ENCODE measurements at places on chromosomes 3 and 15.
A peak's percentile ranks its signal among the peaks of the same experiment; 100 is the strongest.

DNA sequence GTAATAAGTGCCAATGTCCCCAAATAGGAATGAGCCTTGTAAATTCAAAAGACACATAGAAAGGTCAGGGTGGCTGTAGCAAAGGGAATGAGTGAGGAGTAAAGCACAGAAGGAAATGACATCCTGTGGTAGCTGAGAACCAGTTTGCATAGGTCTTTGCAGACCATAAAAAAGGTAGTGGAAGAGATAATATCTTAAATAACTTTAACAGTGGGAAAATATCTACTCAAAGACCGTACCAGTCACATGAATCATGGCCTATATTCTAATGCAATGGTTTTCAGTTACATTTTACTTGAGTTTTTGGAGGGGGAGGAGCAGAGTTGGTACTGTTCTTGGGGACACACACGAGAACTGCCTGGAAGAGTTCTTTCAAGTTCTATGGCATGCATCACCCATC is 297.3 kb upstream of the ADAMTS9 start:
- no peak for DNase-seq

DNA sequence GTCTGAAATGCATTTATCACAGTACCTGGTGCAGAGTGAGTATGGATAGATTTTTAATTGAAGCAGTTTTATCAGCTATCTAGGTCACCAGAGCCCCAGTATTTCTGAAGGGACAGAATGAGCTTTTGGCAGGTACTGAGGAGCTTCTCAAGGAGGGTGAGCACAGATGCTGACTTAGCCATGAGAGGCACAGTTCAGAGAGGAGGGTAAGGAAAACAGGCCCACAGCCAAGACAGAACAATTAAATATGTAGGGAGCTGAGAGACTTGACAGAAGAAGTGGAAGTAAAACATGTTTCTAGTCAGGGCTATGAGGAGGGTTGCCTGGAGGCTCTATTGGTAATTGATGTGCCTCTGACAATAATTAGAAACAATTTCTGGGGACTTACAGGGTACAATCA is 20.1 kb downstream of the ZNF80 start:
- DNase-seq: no peak

DNA sequence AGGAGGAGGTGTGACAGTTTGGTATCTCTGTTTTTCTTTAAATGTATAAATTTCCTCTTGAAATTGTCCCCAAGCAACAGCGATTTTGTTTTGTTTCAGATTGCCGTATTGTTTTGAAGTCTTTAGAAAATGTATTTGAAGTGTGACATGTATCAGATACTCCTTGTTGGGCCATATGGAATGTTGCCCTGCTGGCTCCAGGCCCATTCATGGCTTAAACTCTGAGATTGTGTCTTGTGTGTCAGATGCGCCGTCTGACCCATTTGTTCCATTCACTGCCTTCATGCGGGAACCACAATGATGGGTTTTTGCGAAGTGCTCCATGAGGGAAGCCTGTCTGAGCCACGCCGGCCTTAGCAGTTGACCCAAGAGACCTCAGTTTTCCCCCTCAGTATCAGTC is 75.2 kb upstream of the ADAMTSL3 start:
- DNase-seq: no peak

- DNase-seq: no peak
These were observed 122.0 kb upstream of the ONECUT1 start for GRCh38 chr15:52912172-52912571.

DNA sequence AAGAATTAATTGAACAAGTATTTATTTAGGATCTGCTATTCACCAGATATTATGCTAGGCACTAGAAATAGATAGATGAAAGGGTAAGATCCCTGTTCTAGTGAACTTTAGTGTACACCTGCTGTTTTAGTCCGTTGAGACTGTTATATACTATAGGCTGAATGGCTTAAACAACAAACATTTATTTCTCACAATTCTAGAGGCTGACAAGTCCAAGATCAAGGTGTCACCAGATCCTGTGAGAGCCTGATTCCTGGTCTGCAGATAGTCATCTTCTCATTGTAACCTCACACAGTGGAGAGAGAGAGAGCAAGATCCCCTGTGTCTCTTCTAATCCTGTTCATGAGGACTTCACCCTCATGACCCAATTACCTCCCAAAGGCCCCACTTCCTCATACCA is 281.4 kb upstream of the KCNH8 start:
- DNase-seq: no peak

GRCh38 chr3:169772305-169772896 is 795 bp upstream of the MYNN start:
- DNase-seq: no peak

- no peak for DNase-seq
These were observed 33.4 kb upstream of the MUC13 start for GRCh38 chr3:124967964-124968363.

DNA sequence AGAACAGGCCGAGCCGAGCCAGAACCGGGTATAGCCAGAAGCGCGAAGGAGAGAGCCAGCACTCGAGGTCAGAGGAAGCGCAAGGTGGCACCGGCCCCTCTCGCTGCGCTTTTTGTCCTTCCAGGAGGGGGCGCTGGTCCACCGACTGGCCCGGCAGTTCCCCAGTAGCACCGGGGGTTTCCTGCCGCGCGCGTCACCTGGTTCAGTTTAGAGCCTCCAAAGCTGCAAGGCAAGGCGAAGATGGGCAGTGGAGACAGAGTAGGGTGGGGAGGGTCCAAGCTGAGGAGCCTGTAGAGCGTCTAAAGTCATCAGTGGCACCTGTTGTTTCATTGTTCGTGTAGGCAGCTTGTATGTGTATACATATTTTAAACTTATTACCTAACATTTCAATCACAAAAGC is 7.6 kb upstream of the NR2E3 start:
- peak; percentile 62 for DNase-seq

GRCh38 chr3:132008837-132009236 is 26.0 kb downstream of the CPNE4 start:
- DNase-seq: no peak

DNA sequence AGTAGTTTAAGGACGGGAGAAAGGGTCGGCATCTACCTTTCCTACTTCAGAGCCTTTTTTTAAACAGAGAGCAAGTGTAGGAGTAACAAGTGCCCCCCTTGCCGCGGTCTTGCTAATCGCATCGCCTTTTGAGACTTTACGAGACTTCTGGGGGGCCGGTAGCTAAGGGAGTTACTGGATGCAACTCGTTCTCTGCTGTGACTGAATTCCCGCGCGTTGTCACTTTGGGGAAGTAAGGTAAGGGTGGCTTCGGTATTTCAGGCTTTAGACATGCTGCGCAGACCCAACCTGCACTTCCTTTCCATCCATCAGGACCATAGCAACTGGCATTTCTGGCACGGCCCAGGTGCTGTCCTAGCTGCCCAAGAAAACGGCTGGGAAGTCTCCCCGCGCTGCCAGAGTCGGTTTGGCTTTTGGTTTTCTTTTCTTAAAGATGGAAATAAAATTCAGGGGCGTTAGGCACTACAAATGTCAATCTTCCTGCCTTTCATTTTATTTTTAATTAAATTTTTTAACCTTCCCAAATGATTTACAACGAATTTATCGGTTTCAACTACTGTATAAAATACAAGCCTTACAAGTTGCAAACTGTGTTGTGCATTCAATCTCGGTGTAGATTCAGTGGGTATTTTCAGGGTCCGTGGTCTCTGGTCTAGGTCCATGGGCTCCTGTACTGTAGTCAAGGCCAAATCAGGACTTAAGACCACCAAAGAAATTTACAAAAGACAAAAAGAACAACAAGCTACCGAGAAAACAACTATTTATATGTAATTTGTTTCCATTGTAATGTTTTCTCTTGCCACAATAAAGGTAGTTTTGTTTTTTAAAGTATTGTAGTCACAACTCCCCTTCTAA is 3.5 kb downstream of the MECOM start:
- peak; percentile 20 for DNase-seq

GRCh38 chr3:194399166-194399565 is at the start of gene GP5:
TSS of gene GP5 (minus strand) at chr3:194399266. CDS start at chr3:194398282, 984 bp downstream.
- DNase-seq: no peak

All from activated CD8-positive, alpha-beta T cell treated with anti-CD3 and anti-CD28 coated beads for 36 hours (primary cell).